Fibroblast of skin of back (primary cell): ENCODE measurements at places on chromosomes 2 and 18.
A peak's percentile ranks its signal among the peaks of the same experiment; 100 is the strongest.

- DNase-seq = no peak
Observed at GRCh38 chr2:167826906-167827305, 420.5 kb downstream of the STK39 start.

GRCh38 chr18:62721839-62722795 is 6.8 kb downstream of the PHLPP1 start:
- DNase-seq = peak; percentile 61

DNA sequence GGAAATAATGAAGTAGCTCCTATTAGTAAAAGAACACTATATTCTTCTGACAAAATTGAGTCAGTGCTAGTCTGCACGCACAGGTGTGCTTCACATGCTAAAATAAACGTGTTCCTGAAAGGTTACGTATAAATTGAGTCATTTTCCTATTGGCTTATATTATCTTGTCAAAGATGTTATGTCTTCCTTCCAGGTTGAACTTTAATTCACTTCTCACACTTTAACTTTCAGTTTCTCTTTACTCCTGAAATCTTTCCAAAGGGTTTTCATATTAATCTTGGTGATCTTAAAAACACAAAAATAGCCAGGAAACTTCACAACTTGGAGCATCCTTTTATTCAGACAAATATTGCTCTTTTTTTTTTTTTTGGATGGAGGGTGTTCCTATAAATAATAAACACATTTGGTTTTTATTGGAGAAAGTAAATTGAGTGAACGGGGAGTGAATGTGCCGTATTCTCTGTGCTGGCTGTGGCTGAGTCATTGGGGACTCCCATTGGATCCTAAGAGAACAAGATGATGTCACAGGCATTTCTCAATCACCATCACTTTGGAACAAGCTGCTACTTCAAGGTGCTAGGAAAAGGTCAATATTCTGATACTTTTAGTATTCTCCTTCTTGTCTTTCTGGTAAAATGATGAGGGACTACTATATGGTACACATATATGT is 150.2 kb upstream of the SPATS2L start:
- DNase-seq = peak; percentile 81

DNA sequence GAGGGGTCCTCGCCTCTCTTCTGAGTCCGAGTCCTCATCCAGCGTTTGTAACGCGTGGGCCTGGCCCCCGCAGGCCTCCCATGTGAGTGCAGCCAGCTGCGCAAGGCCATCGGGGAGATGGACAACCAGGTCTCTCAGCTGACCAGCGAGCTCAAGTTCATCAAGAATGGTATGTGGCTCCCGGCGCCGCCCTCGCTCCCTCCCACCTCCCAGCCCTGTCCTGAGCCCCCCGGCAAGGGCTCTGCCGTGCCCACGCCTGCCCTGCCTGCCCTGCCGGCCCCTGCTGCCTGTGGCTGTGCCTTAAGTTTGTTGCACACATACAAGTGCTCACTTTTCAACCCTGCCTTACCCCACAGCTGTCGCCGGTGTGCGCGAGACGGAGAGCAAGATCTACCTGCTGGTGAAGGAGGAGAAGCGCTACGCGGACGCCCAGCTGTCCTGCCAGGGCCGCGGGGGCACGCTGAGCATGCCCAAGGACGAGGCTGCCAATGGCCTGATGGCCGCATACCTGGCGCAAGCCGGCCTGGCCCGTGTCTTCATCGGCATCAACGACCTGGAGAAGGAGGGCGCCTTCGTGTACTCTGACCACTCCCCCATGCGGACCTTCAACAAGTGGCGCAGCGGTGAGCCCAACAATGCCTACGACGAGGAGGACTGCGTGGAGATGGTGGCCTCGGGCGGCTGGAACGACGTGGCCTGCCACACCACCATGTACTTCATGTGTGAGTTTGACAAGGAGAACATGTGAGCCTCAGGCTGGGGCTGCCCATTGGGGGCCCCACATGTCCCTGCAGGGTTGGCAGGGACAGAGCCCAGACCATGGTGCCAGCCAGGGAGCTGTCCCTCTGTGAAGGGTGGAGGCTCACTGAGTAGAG is 14.4 kb upstream of the ALLC start:
- DNase-seq = no peak

GRCh38 chr2:185127412-185127811 is 529.1 kb downstream of the ZNF804A start:
- DNase-seq = no peak

GRCh38 chr18:54162431-54162830 is 62.0 kb downstream of the MBD2 start:
- DNase-seq = peak; percentile 90

GRCh38 chr18:79488311-79489050 is 92.8 kb downstream of the NFATC1 start:
- DNase-seq = no peak

- DNase-seq = no peak
Observed at GRCh38 chr2:128485761-128486639, 167.3 kb upstream of the HS6ST1 start.

DNA sequence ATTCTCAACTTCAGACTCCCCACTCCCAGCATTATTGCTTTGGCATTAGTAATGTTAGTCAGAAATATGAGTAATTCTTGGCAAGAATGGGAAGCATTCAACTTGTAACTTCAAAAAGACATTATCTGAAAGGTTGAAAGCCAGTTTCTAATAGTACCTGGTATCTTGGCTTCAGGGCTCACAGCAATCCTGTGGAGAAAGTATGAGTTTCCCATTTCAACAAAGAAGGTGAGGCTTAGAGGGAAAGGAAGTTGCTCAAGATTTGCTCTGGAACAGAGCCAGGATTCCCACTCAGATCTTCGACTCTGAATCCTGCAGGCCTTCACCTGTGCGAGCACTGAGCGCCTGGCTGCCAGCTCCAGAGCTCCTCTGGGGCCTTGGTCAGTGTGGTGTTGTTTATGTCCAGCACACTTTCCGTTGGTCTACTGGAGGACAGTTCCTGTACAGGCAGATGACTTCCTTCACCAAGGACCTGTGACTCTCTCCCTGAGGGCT is 136.1 kb downstream of the MCFD2 start:
- DNase-seq = peak; percentile 49

DNA sequence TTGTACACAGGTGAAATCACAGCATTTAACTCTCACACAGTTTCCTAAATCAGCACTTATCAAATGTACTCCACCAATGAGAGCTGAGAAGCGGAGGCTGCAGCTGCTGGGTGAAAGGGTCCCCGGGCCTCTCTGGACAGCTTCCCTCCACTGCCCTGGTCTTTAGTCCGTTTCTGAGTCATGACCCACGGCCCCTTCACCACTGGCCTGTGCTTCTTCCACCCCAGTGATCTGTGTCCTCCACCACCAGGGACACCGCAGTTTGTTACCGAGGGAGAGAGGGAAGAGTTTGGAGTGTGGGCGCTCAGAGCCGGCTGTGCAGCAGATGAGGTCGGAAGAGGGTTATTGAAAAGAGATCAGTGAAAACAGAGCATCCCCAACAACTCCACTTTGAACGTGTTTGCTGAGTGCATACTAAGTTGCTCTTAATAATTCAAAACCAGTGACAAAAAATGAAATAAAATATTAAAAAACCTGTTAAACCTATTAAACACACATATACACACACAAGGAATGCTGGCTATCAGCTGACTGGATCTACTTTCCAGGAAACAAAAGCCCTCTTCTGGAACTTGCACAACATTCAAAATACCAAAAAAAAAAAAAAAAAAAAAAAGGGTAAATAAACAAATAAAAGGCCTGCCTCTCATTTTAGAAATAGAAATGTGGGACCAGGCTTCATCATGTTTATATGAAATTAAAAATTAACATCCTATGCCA is 54.1 kb downstream of the PXDN start:
- DNase-seq = no peak

- no peak for DNase-seq
Observed at GRCh38 chr18:75467281-75467795, 39.8 kb upstream of the SMIM21 start.

GRCh38 chr2:110977403-110977802 is 143.3 kb upstream of the BCL2L11 start:
- no peak for DNase-seq

- DNase-seq = no peak
Observed at GRCh38 chr2:171941316-171941699, 19.0 kb downstream of the HAT1 start.

GRCh38 chr2:96152304-96153161 is 7.3 kb upstream of the DUSP2 start:
- no peak for DNase-seq

DNA sequence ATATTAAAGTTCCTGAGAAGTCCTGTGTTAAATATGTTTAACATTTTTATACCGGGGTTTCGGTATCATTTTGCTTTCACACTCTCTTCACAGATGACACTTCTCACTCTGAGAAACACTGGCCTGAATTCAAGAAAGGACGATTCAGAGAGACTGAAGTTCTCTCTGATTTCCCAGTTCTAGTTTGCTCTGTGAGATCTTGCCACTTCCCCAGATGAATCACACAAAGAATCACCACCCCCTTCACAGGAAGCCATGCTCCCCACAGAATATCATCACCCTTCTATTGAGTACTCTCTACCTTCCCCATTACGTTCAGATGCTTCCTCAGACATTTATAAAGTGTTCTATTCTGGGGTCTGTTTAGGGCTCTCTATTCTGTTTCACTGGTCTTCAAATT is 16.1 kb upstream of the CD207 start:
- DNase-seq = no peak

- DNase-seq = no peak
Observed at GRCh38 chr2:15763822-15764682, 172.4 kb downstream of the DDX1 start.

GRCh38 chr2:48248251-48248933 is 281.6 kb upstream of the STON1 start:
- DNase-seq = peak; percentile 96

DNA sequence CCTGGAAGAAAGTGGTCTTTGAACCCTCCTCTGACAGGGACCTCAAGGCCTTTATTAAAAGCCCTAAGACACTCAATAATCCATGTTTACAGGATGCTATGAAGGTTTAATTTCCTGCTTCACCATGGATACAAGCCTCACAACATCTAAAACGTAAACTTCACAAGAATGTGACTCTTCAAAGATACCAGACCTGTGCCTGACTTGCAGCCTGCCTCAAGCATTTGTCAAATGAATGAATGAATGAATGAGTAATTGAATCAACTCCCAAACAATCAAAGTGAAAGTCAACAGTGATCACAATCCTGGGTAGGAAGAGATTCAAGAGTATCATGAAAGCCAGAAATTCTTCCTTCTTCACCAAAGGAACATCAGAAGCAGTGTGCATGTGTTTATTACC is 30.4 kb downstream of the KLF7 start:
- DNase-seq = peak; percentile 44
